ENCODE measurements at places on chromosomes 12 and 14. TPM values are rescaled to one million over a fixed set of nuclear protein-coding genes. Genes with fewer than 3 reads are reported as not detected.

TRIM9 gene
- 0.42 TPM for total RNA-seq

ACVRL1 gene
- 31.7 TPM for total RNA-seq

TAS2R13 gene
- 0.30 TPM for total RNA-seq

- DNase-seq: no peak
Observed at GRCh38 chr12:124078800-124079199, 105.8 kb downstream of the ZNF664 start.

- no peak for DNase-seq
Observed at GRCh38 chr12:132713123-132713522, 2.5 kb downstream of the PGAM5 start.
